ENCODE measurements at places on chromosomes 13 and 19.

GRCh38 chr19:17341386-17341785 lies 4.0 kb downstream of the GTPBP3 start:
- no peak for DNase-seq

DNA sequence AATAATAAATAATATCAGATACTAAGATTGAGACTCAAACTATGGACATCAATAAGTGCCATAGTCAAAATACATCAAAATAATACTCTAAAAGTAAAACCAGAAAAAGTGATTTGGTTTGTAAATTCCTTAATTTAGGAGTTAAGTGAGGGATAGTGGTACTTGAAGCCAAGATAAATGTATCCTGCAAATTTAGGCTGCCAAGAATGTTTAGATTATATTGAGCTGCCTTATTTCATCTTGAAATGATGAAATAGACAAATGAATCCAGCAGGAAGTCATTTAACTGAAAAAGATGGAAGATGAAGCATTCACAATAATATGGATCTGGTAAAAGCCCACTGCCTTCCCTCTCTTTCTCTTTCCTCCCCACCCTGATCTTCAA lies 112.3 kb downstream of the LRCH1 start:
- DNase-seq: no peak

DNA sequence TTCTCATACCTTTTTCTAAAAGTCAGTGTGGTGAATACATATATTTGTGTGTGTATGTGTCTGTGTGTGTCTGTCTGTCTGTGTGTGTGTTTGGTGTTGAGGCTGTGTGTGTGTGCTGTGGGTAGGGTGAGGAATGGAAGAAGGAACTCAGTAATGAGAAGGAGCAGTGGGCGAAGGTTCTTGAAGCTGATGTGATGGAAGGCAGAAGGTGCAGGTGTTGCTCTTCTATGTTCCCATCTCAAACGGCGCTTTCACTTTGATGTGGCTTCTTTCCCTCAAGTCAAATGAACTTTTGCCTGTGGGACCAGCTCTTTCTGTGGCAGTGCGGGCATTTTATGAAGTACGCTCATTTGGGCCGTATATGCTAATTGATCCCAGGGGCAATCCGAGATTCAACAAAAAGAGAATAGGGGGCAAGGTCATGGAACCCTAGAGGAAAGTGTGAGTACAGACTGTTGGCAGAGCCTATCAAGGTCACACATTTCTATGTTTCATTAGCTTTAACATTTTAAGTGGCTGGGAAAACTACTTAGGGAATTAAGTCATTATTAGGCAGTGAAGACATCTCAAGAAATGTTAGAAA lies 15.2 kb downstream of the BIVM start:
- DNase-seq: no peak

GRCh38 chr13:90454002-90454636 lies 893.4 kb upstream of the MIR17HG start:
- no peak for DNase-seq

GRCh38 chr19:43699506-43700394 lies 16.1 kb upstream of the IRGC start:
- DNase-seq: peak; percentile 32

GRCh38 chr13:105878119-105878700 lies 657.3 kb downstream of the EFNB2 start:
- no peak for DNase-seq

DNA sequence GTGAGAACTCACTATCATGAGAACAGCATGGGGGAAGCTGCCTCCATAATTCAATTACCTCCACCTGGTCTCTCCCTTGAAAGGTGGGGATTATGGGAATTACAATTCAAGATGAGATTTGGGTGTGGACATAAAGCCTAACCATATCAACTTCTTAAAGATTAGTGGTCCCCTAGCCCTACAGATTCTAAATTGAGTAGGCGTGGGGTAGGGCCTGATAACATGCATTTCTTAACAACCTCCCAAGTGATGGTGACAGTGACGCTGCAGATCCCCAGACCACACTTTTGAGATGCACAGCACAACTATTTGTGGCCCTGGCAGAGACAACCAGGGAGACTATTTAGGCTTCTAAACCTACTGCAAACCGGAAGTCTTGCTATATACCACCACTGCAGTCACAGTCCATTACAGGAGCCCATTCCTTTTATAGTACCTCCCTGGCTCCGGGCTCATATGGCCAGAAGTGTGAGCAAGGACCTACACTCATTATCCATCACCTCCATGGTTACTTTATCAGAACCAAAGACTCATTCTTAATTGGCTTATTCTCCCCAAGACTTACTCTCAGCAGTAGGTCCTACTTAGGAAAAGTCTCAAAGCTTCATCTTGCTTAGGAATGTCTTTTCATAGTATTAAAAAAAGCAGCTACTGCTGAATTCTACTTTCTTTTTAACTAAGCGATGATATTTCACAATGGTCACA lies 2.1 kb upstream of the DPY19L3 start:
- no peak for DNase-seq

DNA sequence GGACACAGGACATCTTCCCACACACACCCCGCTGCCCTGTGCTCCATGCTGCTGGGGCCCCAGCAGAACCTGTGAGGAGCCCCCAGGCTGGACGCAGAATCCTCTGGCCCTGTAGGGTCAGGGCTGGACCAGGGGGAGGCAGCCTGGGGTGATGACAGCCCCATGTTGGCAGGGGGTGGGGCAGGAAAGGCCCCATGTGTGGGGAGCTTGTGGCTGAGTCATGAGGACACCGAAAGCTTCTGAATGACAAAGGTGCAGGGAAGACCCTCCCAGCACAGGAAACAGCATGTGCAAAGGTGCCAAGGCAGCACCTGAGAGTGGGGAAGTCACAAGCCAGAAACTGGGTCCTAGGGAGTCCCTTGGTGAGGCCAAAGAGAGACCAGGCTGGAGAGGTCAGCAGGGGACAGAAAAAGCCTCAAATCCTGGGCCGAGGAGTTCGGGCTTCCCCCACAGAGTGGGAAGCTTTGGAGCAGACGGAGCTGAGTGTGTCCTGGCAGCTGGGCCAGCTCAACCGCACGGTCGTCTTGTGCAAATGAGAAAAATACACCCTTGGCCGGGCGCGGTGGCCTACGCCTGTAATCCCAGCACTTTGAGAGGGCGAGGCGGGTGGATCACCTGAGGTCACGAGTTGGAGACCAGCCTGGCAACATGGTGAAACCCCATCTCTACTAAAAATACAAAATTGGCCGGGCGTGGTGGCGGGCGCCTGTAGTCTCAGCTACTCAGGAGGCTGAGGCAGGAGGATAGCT lies 17.5 kb downstream of the ATP8B3 start:
- no peak for DNase-seq

DNA sequence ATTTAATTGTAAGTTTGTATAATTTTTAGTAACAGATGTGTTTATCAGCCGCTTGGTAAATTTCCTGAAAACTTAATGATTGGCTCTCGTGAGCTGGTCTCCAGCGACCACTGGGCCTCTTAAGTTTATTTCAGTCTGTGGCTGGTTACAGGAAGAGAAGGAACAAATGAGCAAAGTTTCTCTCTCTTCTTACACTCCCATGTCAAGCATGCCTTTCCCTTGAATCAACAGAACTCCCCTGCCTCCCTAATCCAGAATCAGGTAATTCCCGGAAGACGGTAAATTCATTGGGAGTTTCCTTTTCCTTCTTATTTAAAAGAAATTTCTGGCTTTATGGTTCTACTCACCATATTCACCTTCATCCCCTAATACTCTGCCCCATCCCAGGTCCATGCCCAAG lies 52.5 kb upstream of the POMP start:
- no peak for DNase-seq

DNA sequence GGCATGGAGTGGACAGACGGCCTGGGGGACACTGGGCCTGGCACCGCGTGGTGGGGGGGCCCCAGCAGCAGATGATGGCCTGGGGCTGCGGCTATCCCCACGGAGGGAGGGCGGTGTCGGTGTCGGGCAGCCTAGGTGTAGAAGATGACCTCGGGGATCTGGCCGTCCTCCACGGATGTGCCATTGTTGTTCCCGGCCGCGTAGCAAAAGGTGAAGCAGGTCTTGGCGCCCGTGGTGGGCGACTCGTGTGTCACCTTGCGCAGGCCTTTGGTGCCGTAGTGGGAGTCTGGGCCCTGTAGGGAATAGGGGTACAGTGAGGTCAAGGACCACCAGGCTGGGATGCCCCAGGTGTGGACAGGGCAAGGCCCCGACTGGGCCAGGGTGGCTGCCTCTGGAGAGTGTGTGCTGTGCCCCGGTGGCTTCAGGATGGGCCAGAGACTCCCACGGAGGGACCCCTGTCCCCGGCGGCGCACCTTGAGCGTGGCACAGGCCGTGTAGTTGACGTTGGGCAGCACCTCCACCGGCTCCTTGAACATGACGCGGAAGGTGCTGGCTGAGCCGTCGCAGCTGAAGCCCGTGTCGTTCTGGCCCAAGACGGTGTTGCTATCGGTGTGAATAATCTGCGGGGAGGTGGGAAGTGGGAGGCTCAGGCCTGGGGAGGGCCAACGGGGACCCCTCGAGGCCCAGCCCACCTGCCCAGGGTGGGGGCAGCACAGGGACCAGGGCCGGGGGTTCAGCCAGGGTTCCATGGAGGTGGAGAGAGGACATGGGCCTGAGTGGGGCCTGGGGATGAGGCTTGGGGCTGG lies 29.0 kb downstream of the BTBD2 start:
- DNase-seq: no peak

- DNase-seq: no peak
Measured at GRCh38 chr19:5984600-5984999, 6.7 kb upstream of the RANBP3 start.

DNA sequence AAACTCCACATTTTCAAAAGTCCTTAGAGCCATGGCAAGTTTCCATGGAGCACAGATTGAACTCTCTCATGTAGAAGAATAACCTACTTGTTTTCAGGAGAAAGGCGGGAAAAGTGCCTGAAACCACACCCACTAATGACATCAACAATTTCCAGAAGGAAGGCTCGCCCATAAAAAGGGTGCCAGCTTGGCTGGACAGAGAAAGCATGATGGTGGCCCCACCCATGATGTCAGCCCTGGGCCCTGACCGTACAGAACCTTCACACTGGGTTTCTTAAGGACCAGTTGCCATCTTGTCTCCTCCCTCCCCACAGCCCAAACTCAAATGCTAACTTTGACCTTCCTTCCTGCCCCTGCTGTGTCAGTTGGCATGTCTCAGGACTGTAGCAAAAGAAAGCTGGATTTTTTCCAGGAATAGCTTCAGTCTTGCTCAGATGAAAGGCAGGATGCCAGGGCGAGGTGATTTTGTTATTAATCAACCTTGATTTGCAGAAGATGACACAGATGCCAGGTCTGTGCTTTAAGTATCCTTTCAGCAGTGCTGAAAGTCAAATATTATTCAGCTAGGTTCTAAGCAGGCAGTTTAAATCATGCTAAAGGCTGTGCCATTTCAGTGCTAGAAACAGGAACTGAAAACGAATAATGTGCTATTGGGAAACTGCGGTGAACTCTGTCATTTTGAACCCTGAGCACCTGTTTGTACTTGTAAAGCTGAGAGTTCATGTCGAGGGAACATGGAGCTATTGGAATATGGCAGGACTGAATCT lies 89.5 kb upstream of the RFC3 start:
- no peak for DNase-seq

DNA sequence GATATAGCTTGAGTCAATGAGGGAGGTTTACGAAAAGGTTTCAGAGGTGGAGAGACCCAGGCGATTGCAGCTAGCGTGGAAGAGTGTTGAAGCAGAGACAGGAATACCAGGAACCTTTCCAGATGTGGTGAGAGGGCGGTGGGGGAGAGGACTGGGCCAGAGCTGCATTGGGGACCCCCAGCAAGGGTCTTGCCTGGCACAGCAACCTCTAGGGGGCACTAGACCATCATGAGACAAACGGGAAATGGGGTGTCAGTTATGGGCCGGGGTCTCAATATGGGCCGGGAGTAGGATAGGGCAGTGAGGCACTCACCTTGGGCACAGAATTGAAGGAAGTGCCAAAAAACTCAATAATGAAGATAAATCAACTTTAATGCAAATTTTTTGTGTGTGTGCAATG lies 2.1 kb upstream of the LRP3 start:
- DNase-seq: no peak

GRCh38 chr19:29871143-29871542 lies 59.4 kb downstream of the CCNE1 start:
- no peak for DNase-seq

DNA sequence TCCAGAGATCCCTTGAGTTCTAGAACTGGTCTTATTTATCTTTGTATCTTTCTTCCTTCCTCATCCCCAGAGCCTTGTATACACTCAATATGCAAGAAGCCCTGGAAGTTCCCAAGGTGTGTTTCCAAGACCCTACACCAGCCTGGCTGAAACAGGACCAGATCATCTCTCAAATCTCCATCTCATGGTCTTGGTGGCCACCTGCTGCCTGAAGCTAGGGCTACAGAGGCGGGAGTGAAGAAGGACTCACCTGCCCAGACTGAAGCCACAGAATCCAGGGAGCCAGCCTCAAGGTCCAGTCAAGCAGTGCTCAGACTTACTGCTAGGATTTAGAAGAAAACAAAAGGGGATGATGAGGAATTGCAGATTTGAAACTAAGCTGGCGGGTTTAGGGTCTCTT lies 6.1 kb upstream of the CYSLTR2 start:
- no peak for DNase-seq

DNA sequence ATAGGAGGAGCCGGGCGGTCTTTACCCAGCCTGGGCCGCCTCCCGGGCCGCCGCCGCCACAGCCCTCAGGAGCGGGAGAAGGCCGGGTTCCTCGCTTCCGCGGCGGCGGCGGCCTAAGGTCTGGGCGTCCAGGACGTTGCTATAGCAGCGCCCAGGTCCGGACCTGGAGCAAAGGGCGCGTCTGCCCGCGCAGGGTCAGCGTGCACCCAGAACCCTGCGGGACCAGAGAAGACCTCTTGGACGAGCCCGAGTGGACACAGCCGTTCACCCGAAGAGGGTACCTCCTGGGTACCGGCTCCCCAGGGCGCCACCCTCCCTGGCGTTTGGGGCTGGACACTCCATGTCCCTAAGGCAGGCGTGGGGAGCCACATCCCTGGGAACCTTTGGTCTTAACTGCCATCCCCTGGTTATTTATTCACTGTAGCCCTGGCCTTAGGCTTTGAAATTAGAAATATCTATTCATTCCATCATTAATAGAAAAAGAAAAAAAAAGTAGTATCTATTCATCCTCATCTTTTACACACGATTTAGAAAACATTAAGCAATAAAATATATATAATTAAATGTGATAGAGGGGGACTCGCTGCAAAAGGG lies 2.4 kb downstream of the DZIP1 start:
- peak; percentile 30 for DNase-seq

DNA sequence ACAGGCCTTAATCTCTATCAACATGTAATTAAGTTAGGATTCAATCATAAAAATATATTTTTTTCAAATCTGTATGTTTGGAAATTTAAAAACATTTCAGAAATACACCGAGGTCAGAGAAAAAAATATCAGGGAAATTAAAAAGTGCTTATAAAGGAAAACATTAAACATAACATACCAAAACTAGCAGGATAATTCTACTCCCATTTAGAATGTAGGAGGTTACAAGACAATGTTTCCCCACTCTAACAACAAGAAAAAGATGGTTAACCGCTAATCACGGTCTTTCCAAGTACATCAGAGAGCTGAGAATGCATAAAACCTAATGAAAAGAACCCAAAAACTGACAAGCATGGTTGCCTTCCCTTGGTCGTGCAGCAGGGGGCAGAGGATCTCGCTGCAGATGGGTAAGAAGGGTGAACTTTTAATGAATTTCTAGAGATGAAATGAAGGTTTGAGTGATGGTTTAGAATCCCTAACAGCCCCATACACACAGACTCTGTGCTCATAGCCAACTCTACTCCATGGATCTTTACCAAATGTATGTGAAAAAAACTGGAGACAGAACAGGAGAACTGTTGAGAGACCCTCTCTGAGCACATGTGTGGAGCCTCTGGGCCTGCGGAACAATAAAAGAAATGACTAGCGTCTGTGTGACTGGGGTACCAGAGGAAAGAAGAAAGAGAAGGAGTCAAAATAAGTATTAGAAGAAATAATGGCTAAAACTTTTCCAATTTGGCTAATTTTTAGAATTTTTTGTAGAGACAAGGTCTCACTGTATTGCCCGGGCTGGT lies 51.3 kb upstream of the LSM14A start:
- DNase-seq: peak; percentile 39

Data from ovary (tissue), 10 donors.